ENCODE measurements at places on chromosomes 16 and 17.

GRCh38 chr16:82761236-82761635 is 134.5 kb downstream of the CDH13 start:
- DNase-seq, result peak; percentile 70

DNA sequence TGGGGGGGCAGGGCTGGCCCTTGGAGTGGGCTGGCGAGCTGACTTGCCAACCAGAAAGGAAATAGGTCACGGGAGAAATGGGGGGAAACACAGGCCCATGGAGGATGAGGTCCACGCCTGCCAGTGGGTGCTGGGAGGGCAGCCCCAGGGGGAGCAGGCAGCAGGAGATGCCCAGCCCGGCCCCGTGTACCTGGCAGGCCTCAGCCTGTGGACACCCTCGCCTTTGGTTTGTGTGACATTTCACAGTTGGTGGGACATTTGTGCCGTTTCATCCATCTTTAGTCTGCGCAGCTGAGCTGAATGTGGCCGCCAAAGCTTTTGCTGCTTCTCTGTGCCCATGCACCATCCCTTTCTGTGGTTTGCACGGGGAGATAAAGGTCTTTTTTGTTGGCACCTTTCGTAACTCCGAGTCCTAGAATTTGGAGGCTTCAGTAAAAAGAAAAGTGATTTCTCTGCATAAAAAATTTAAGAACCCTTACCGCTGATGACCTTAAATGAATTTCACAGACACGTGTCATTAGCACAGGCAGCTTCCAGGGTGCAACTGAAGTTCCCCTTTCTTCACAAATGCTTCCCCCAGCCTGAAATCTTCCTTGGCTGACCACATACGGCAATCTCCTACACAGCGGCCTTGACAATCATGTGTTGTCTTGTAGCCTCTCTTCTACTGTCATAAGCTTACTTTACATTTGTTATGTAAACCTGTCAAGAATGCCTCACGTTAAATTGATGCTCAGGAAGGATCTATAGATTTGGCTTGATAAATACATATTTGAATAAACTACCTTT is 193.6 kb downstream of the RPTOR start:
- no peak for DNase-seq

GRCh38 chr17:42640121-42640520 is 19.0 kb upstream of the TUBG2 start:
- no peak for DNase-seq

DNA sequence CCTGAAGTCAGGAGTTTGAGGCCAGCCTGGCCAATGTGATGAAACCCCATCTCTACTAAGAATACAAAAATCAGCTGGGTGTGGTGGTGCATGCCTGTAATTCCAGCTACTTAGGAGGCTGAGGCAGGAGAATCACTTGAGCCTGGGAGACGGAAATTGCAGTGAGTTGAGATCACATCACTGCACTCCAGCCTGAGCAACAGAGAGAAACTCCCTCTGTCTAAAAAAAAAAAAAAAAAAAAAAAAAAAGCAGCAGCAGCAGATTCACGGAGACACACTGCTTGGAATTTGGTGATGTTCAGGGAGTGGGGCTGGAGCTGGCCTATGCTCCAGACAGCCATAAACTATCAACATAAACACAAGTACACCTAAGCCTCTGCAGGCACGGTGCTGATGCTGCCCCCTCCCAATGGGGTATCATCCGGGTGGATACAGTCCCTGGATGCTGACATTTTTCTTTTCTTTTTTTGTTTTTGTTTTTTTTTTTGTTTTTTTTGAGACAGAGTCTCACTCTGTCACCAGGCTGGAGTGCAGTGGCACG is 39.6 kb upstream of the RHOT1 start:
- no peak for DNase-seq

DNA sequence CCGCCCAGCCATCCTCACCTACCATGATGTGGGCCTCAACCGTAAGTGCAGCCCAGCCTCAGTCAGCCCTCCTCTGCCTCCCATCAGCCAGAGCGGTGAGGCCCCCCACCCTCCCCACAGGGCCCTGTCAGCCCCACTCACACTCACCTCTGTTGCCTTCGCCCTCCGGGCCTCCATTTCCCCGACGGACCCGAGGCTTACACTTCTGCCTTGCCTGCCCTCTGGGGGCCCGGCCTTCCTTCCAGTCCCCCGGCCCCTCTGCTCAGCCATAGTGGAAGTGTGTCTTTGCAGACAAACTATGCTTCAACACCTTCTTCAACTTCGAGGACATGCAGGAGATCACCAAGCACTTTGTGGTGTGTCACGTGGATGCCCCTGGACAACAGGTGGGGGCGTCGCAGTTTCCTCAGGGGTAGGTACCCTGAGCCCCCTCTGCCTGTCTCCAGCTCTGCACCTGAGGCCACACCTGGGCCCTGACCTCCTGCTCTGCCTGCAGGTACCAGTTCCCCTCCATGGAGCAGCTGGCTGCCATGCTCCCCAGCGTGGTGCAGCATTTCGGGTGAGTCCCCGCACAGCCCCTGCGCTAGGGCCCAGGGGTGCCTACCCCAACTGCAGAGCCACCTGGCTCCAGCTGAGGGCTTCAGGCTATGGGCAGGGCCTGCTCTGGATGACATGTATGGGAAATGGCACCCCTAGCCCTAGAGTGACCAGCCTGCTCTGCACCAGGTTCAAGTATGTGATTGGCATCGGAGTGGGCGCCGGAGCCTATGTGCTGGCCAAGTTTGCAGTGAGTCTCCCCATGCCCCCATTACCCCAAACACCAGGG is 4.1 kb downstream of the NDRG4 start:
- no peak for DNase-seq

DNA sequence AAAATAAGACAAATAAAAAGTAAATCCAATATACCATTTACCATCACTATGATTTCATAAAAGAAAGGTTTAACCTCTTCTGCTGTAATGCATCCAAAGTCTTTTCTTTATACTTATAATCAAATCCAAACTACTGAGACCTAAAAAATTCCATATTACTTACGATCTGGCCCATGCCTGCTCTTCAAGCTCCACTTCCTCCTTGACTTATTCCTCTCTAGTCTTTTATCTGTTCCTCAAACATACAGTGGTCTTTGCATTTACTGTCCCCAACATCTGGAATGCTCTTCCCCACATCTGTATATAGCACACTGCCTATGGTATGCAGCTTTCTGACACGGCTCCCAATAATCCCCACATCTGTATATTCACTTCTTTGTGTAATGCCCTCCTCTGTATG is 33.8 kb downstream of the PCTP start:
- no peak for DNase-seq

DNA sequence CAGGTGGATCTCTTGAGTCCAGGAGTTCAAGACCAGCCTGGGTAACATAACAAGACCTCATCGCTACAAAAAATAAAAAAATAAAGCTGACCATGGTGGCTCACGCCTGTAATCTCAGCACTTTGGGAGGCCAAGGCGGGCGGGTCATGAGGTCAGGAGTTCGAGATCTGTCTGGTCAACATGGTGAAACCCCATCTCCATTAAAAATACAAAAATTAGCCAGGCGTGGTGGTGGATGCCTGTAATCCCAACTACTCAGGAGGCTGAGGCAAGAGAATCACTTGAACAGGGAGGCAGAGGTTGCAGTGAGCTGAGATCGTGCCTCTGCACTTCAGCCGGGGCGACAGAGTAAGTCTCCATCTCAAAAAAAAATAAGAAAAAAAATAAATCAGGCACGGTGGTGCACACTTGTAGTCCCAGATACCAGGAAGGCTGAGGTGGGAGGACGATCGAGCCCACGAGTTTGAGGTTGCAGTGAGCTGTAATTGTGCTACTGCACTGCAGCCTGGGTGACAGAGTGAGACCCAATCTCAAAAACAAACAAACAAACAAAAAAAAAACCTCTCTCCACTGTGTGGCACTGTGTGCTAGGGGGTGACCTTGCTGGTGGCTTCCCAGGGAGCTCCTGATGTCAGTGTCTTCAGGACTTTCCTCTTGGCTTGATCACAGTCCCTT is 19.8 kb upstream of the MAPK3 start:
- DNase-seq, result no peak

DNA sequence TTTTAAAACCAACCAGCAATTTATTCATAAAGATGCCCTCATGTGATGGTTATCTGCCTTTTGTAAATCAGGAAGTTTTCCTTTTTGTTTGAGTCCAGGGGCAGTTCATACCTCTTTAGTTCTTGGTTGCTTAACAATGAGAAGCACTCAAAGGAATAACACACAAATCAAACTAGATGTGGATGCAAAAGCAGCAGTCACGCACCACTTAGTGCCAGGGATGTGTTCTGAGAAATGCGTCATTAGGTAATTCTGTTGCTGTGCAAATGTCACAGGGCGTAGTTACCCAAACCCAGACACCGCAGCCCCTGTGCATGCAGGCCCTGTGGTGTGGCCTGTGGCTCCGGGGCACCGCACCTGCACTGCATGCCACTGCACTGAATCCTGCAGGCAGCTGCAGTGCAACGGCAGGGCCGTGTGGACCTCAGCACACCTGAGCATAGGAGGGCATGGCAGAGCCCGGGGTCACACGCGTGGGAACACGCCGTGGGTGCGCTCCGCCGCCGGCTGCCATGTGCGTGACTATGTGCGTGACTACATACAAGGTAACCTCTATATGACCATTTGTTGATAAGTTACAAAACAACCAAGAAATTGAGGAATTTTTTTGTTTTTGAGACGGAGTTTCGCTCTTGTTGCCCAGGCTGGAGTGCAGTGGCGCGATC is 39.6 kb downstream of the PKD1 start:
- no peak for DNase-seq

- no peak for DNase-seq
Measured at GRCh38 chr17:73497721-73498120, 146.5 kb downstream of the SDK2 start.

DNA sequence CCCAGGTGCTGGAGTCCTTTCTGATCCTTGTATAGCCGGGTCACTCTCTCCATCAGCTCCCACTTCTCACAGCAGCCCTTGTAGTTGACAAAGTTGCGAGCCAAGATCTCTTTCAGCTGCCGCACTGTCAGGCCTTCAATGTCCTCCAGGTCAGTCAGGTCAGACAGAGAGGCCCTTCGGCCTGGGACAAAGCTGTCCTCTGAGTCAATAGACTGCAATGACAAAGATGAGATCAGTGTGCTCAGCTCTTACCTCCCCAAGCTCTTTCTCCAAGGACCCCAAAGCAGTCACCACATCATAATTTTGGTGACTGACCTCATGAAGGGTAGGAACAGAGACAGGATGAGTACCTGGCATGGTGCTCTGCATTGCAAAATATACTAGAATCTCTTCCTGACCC is 36.1 kb downstream of the LIG3 start:
- no peak for DNase-seq

DNA sequence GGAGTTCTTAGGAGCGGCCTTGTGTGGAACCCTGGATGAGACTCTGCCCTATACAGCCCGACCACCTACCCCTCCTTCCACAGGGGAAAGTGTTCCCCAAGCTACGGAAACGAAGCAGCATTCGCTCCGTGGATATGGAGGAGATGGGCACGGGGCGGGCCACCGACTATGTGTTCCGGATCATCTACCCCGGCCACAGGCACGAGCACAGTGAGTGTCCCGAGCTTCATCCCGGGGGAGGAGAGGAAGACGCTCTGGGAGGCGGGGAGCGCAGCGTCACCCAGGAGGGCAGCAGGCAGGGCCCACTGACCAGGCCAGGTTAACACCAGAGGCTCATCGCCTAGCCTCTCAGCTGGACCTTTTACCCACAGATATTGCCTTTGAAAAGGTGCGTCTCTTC is 27.8 kb downstream of the SGSM2 start:
- DNase-seq, result no peak

DNA sequence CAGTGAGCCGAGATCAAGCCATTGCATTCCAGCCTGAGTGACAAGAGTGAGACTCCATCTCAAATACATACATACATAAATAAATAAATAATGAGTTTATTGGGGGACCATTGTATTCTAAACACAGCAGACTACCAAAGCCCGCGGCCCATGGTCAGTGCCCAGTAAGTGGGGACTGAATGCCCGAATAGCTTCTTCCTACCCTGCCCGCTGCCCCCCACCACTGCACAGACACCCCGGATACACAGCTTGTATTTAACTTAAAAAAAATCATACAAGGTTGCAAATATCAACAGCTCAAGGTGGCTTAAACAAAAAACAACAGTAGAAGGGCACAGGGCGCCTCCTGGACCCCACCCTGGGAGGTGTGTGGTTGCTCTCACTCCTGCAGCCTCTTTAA is 22.6 kb upstream of the TLK2 start:
- no peak for DNase-seq

GRCh38 chr17:72143245-72143644 is 22.4 kb downstream of the SOX9 start:
- DNase-seq, result no peak

DNA sequence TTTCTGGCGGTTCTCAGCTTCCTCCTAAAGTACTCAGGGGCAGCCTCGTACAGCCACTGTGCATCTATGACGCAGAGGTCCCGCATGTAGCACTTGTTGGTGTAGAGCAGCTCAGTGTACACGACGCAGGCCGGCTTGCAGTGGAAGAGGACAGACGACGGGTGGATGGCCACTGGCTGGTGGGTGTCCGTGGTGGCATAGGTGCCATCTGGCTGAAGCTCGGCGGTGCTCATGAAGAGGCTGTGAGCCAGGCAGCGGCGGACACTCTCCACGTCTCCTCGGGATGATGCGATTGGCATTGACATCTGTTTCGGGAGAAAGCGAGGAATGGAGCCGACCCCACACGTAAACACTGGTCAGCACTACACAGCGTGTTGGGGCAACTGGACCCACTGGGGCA is 5.3 kb upstream of the C1QBP start:
- no peak for DNase-seq

DNA sequence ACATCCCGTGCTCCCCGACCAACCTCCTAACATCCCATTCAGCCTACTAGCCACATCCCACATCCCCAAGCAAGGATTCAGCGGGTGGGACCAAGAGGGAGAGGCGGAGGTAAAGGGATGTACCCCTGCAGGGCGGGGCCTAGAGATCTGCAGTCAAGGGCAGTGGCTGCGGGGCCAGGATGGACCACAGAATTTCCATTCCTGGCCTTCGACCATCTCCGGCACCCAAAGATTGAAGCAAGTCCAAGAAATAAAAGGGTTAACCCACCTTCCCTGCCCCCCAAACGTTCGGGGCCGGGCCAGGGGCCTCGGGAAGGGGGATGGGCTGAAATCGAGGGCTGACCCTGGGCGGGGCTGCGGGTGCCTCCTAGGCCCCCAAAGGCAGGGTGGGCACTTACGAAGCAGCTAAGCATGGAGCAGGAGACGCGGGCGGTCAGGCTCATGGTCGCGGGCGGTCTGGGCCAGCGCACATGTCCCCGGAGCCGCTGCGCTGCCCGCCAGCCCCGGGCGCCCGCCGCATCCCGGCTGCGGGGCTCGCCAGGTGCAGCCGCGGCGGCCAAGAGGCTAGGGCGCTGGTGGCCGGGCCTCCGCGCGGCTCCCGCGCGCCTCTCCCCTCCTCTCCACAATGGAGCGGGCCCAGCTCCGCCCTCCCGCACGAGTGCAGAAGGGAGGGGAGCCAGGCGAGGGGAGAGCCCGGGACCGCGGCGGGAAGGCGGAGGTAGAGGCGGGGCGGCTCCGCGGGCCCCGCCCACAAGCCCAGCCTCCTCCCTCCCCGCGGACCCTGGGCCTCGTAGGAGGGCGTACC is at the start of gene MTMR4:
Gene MTMR4, minus strand, starts transcription at position 674 of the 805 bp plus-strand sequence. Its CDS starts 231 bp downstream, at position 443.
- peak; percentile 66 for DNase-seq
